Lower lobe of right lung (tissue), 2 donors: ENCODE measurements at places on chromosomes 12 and 14.
A peak's percentile ranks its signal among the peaks of the same experiment; 100 is the strongest.

- peak; percentile 47 for DNase-seq
These were observed 107.0 kb downstream of the PTCSC3 start for GRCh38 chr14:36069535-36069900.

DNA sequence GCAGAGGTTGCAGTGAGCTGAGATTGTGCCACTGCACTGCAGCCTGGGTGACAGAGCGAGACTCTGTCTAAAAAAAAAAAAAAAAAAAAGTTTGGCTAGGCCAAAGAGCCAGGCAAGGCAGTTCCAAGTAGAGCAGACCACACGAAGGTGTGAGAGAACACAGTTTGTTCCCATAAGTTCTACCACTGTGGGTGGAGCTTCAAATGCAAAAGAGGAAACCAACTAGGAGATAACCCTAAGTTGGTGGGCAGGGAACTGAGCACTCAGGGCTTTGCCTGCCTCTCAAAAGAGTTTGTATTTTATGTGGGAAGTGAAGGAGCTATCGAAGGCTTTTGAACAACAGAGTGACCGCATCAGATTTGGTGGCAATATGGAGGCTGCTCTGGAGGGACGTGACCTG is 15.1 kb downstream of the SOCS2 start:
- DNase-seq = no peak

GRCh38 chr14:88078525-88078924 is 73.6 kb downstream of the GPR65 start:
- DNase-seq = no peak

DNA sequence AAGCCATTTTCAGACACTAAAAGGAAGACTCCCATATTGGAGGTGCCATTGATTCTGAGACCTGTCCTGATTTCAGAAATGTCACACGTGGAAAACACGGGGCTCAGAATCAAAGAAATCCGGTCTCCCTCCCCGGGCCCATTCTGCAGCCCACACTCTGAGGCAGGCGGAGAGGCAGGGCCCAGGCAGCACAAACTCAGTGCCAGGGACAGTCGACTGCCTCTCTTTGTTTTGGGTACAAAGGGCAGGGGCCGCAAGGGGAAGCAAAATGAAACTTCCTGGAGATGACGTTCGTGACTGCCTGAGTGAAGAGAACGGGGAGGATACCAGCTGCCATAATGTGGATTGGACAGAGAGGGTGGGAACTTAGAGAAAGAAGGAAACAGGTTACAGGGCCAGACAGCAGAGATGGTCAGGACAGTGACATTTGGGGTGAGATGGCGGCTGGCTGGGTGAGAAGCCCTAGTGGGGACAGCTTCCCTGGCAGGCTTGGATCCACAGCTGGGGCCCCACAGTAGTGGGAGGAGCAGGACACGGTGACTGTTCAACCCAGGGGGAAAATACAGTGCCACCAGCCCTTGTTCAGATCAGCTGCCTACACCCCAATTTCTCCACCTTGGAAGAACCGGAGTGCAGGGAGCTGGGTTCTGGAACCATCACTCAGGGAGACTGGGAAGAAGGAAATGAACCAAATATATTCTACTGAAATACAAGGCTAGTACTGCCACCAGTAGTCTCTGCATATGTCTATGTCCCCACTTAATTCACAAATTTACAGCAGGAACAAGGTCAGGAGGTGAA is 8.1 kb downstream of the GAPDH start:
- no peak for DNase-seq

DNA sequence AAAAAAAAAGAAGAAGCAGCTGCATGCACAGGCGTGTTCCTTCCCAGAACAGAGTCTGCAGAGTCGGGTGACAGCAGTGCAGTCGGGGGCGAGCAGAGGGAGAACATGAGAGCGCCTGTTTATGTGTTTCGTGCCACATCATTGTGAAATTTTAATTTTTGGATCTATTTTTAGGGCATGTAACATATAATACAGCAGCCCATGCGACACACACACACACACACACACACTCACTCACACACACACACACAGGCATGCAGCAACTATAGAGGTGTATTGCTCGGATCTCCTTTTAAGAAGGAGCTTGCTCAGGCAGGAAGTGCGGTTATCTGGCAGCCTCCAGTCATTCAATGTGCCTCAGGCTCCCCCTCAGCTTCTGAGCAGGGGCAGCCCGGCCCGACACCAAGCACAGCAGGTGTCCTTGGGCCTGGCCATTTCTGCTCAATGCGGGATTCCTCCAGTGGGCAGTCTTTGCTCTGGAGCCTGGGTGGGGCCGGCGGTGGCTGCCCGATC is 71.8 kb downstream of the ZNF664 start:
- DNase-seq = no peak

- DNase-seq = no peak
These were observed 1.5 kb downstream of the CRACR2A start for GRCh38 chr12:3751151-3752095.

DNA sequence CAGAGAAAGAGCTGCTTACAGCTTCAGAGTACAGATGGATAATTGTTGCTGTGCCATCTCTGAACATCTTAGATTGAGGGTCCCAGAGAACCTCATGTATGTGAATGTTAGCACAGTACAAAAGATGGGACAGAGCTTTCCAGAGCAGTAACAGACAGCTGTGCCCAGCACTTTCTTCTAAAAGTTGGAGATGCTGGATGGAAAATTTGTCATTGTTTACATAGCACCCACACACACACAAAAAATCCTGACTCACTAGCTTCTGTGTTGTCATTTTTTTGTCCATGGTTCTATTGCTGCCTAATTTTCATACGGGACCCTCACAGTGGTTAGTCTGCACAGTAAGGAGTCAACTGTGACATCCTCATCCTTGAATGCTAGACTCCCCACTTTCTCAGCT is 374.7 kb downstream of the DIO2 start:
- no peak for DNase-seq

DNA sequence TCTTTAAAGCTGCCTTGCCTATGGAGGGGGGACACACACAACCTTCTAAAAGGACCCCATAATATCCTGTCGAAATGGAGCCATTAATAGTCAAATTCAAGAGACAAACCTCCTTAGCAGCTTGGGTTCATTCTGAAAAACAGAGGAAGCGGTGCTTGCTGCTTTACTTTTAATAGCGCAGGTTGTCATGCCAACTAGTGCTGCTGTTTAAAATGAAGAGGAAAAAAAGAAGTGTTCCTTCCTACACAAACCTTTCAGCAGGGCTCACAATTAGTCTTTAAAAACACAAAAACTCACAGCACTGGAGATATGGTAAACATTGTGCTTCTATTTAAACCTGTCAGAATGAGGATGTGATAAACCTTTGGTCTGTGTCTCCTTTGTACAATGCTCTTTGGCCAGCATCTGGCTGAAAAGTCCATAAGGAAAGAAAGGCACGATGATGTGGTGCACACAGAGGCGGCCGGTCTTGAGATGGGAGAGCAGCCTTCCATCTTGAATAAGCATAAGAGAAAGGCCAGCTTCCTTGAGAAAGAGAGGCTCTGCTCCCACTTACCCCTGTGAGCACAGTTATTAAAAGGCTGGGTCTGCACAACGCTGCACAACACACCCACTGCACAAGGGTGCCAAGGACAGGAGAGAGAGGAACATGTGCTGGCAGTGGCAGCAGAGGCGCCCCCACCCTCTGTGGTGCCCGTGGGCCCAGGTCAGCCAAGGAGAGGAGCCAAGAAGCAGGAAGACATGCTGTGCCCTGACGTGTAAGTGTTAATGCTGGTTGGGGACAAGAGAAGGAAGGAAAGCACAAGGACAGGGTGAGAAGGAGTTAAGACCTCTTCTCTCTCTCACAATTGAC is 144.6 kb downstream of the TTC7B start:
- no peak for DNase-seq

GRCh38 chr14:99073431-99073830 is 198.6 kb downstream of the BCL11B start:
- DNase-seq = no peak

DNA sequence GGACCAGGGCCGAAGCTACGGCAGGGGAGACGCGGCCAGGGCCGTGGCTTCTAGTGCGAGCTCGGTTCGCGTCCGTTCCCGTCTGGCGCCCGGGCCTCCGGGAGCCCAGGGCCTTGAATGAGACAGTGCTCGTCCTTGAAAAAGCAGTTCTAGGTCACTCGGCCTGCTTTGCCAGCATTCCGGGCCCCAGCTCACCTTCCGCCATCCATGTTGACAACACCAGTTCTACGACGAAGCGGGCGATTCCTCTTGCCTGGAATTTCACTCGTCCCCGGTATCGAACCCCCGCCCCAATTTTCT is 4.5 kb downstream of the OR10AD1 start:
- peak; percentile 64 for DNase-seq

GRCh38 chr12:31600252-31600651 is 9.3 kb upstream of the DENND5B start:
- no peak for DNase-seq

DNA sequence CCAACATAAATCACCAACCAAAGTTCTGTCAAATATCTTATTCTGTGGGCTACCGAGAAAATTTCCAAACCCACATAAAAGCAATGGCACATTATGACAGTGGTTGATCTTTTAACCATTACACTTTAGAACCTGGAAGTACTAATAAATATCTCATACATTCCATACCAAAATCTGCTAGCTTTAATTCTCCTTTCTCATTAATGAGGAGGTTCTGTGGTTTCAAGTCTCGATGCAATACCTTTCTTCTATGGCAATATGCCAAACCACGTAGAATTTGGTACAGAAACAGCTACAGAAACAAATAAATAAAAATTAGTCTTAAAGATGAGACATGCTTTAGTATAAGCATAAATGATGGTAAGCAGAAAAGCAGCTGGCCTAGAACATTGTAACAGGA is 100.7 kb downstream of the ELK3 start:
- DNase-seq = no peak

DNA sequence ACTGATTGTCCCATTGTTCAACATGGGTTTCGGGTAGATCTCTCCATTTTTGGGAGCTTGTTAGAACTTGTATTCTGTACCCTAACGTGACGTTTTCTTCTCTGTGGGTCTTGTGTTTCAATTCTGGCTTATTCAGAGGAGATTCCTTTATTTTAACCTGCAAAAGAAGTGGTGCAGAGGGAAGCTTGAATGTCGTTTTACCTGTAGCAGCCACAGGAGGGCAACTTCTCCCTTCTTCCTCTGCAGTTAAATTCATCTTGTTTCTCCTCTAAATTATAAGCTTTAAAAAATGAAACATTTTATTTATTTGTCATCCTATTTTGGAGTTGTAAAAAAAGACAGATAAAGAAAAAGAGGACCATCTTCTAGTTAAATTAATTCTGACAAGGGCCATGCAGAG is 13.7 kb upstream of the CLEC4D start:
- DNase-seq = no peak

DNA sequence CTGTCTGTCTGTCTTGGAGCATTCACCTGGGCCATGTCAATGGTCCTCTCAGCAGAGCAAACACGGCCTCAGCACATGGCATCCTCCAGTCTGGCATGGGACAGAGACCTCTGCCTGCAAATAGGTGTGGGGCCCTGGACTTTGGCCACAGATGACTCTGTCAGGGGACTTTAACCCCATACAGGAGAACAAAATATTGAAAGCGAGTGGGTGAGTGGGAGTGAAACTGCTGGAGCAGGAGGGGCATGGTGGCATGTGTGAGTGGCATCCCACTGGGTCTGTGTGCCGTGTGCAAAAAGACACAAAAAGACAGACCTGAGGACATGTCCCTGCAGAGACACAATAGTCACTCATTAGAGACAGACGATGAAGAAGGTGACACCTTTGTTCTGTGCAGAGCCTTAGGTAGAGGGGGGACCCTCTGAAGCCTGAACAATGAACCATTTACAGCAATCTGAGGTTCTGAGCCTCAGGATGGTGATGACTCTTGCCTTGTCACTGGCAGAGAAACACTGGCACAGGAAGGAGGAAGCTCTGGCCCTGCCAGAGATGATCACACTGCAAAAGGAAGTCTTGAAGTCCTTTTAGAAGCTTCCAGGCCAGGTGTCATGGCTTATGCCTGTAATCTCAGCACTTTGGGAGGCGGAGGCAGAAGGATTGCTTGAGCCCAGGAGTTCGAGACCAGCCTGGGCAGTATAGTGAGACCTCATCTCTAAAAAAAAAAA is 7.5 kb downstream of the LAG3 start:
- no peak for DNase-seq

DNA sequence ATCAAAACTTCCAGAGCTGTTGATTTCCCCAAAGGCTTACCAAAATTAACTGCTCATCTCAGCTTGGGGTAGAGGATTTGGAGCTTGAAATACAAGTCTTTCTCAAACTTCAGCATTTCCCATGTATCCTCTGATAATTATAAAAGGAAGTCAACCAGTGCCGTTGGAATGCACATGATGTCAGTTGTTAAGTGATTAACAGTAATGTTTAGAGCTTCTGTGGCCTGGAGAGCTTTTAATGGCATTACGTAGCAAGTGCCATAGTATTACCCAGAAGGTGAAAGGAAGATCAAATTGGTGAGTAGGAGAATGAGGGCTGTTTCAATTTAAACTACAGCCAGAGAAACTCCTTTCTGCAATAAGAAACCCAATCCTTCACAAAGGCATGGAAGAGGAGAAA is 62.5 kb upstream of the PTPRR start:
- DNase-seq = no peak

- no peak for DNase-seq
These were observed 123.7 kb downstream of the PIWIL1 start for GRCh38 chr12:130461447-130461815.

DNA sequence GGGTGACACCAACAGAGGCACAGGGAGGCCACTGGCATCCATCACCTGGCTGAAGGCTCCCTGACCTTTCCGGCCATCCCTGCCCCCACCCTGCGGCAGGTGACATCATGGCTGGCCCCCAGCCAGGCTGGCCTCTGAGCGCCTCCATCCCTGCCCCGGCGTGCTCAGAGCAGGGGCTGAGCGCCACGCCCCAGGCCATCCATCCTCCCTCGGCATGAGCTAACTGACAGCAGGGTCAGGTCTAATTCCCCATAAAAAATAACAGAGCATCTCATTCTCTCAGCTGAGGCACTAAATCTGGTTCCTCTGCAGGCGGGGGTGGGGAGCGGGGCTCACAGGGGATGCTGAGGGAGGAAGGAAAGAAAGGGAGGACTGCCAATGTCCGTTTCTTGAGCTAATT is 50.7 kb downstream of the PRIMA1 start:
- no peak for DNase-seq

DNA sequence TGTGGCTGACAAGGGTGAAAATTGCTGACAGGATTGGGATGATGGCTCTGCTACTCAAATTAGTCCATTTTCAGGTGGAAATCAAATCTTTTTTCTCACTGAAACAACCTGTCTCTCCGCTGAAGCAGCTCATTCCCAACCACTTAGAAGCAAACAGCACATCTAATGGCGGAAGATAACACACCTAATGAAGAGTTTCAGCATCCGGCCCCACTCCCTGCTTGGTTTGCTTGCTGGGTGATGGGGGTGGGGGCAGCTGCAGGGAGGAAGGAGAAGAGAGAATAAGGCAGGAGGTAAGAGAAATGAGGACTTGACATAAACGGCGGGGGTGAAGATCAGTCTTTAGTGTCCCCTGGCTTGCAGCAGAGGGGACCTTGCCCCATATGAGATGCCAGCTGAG is 4.0 kb downstream of the SYNDIG1L start:
- no peak for DNase-seq

DNA sequence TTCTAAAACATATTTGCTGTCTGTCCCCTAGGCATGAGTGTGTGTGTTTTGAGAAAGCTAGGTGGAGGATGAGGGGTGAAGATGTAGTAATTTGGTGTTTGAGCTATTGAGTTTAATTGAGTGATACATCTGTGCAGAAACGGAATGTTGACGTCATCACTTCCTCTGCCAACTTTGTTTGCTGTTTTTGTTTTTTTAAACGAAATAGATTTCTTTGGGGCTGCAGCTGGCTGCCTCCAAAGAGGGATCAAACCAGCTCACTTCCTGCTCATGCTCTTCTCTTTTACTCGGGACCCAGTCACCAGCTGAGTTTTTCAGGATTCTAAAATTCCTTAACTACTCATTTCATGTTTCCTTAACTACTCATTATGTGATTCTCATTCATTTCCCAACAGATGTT is 19.5 kb upstream of the CRACR2A start:
- no peak for DNase-seq
